ENCODE measurements at places on chromosomes 12 and 14.
A peak's percentile ranks its signal among the peaks of the same experiment; 100 is the strongest.

GRCh38 chr12:77891518-77892147 lies 60.9 kb downstream of the NAV3 start:
- no peak for DNase-seq

DNA sequence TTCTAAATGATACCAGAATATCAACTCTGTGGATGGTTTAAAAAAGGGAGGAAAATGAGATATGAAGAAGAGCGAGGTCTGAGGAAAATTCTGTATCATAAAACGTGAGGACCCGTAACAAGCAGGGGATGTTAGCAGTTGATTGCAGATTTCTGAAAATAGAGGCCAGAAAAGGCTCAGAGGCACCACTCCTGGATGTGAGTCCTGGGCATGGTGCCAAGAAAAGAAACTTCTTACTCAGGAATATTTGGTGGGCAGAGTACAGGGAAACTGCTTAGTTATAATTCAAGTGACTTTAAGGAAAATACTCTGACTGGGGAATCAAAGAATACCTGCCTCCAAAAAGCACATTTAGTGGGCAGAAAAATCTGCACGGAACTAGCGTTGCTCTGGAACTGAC lies 85.5 kb downstream of the PRICKLE1 start:
- DNase-seq: peak; percentile 16

DNA sequence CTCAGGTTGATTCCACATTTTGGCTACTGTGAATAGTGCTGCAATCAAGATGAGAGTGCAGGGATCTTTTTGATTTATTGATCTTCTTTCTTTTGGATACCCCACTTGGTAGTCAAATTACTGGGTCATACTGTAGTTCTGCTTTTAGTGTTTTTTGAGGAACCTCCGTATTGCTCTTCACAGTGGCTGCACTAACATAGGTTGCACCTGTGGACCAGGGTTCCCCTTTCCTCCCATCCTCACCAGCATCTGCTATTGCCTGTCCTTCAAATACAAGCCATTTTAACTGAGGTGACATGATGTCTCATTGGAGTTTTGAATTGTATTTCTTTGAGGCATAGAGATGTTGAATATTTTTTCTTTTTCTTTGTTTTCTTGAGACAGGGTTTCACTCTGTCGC lies 152.5 kb upstream of the TMEM132C start:
- DNase-seq: no peak

- no peak for DNase-seq
Observed at GRCh38 chr12:104064842-104065427, 604 bp downstream of the HCFC2 start.

DNA sequence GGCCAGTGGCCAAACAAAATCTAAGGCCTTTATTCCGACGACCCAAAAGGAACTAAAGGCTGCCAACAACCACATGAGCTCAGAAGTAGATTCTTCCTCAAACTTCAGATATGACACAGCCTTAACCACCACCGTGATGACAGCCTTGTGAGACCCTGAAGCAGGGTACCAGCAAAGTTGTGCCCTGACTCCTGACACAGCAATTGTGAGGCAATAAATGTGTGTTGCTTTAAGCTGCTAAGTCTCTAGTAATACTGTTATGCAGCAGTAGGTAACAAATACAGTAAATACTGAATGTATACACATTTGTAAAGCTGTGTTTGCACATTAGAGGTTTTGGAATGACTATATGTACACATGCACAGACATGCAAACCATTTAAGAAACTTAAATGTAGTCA lies 10.7 kb upstream of the SLC6A13 start:
- no peak for DNase-seq

Measured in iris pigment epithelial cell (primary cell).